Activated T-helper 1 cell treated with Interleukin-2 at 50 U/mL for 16 hours (primary cell): ENCODE measurements at places on chromosomes 5 and 9.

- DNase-seq, result no peak
These were observed 760 bp downstream of the NPR3 start for GRCh38 chr5:32711681-32712480.

DNA sequence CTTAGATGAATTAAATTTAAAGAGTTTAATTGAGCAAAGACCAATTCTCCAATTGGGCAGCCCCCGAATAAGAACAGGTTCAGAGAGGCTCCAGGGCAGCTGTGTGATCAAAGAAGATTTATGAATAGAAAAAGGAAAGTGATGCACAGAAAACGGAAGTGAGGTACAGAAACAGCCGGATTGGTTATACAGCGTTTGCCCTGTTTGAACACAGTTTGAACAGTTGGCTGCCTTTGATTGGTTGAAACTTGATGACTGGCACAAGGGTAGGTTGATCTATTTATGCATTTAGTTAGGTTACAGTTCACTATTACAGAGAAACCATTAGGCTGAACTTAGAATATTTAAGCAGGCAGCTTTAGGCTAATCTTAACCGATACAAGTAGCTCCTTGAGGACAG lies 29.5 kb downstream of the NIM1K start:
- DNase-seq, result no peak

DNA sequence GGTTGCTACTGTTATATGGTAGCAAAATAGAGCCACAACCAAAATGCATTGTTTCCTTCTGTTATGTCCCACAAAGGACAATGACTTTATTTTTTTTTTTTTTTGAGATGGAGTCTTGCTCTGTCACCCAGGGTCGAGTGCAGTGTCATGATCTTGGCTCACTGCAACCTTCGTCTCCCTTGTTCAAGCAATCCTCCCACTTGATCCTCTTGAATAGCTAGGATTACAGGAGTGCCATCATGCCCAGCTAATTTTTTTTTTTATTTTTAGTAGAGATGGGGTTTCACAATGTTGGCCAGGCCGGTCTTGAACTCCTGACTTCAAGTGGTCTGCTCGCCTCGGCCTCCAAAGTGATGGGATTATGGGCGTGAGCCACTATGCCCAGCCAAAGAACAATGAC lies 527.7 kb upstream of the SGCD start:
- DNase-seq, result no peak

DNA sequence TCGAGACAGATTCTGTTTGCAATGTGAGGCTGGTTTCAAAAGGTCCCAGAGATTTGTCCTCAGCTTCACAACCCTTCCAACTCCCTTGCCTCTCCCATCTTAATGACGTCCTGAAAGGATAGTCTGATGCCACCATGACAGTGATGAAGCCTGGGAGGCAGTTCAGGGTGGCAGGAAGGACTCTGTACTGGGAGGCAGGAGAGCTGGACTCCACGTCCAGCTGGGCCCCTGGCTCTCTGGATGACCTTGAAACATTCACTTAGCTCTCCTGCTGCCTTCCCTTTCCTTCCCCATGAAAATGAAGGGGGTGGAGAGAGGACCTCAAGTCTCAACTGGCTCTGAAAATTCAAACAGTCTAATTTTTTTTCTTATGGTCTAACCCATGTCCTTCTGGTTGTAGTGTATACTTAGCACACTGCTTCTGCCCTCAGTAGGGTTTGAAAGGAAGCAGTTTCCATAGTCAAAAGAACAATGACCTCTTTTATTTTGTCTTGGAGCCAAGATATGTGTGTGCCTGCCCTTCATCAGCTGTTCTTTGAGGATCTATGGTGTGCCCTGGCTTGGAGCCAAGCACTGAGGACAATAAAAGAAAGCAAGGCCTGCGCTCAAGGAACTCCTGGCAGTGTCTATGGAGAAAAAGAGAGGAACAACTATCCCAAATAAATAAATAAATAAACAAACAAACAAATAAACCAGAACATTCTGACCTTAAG lies 188.3 kb downstream of the GRIA1 start:
- no peak for DNase-seq

DNA sequence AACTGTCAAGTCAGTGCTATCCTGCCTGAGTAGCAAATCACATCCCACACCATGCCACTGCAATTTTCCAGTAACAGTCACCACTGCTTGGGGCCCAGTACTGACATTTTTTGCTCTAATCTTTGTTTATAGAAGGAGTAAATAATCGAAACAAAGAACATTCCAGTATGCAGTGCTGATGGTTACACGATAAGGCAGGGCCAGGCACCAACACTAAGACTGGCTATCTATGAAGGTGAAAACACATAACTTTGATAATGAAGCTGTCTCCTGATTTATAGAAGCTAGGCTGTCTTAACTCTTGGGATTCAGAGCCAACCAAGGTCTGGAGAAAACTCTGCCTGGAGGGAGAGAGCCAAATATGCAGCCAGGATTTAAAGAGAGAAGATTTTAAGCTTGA lies 365.3 kb downstream of the BNC2 start:
- no peak for DNase-seq

DNA sequence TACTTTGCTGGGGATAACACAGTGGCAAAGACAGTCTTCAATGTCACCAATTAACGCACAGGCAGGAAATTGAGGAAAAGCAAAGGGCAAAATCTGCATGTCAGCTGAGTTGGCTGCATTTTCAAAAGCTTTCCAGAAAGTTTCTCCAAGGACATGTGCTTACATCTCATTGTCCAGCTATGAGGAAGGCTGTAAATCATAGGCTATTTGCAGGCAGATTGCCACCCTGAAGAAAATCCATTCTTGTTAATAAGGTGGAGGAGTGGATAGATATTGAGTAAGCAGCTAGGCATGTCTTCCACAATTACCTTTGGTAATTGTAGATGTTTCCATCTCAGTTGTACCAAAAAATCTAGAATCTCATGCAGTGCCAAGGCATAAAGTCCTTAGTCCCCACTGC lies 278.0 kb upstream of the NUDT12 start:
- no peak for DNase-seq

GRCh38 chr9:20441166-20441565 lies 181.1 kb downstream of the MLLT3 start:
- no peak for DNase-seq

DNA sequence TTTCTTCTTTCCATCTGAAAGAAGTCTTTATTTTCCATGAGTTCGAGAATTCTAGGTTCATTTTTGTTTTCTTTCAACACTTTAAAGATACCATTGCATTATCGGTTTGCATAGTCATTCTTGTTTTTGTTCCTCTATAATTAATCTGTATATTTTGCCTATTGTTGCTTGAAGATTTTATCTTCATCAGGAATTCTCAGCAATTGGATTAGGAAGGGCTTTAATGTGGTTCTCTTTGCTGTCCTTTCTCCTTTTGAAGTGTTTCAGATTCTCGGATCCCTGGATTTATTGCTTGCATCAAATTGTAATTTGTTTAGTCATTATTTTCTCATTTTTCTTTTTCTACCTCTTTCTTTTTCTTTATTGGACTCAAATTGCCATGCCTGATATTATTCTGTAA lies 609.8 kb downstream of the TLR4 start:
- no peak for DNase-seq

- DNase-seq, result no peak
These were observed 580 bp upstream of the PRRX2 start for GRCh38 chr9:129664746-129665388.

DNA sequence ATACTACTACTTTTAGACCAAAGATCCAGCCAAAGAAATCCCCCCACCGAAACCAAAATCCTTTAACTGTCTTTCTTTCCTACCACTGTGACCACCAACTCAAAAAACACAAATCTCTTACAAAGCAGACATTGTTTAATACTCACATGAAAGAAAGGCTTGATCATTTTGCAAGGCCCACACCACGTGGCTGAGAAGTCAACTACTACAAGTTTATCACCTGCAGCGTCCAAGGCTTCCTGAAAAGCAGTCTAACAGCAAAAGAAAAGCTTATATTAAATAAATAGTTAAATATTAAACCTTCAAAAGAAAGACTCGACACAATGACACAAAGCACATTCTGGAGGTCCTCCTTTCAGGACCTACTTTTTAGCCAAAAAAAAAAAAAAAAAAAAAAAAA lies 5.1 kb downstream of the TXN start:
- no peak for DNase-seq

GRCh38 chr9:128251732-128252100 lies 24.1 kb downstream of the GOLGA2 start:
- DNase-seq, result no peak
